Fibroblast of lung (primary cell): ENCODE measurements at places on chromosomes 6 and 20. TPM values are rescaled to one million over a fixed set of nuclear protein-coding genes. Genes with fewer than 3 reads are reported as not detected.

BANF2 gene
- not detected in 2 replicates for total RNA-seq

SIM1 gene
- total RNA-seq = not detected in 2 replicates

- peak; percentile 78 for DNase-seq
Measured at GRCh38 chr6:138944412-138944811, 43.6 kb downstream of the REPS1 start.

GRCh38 chr20:17936761-17937732, 31.5 kb downstream of the SNX5 start:
- DNase-seq = peak; percentile 93

FILIP1 gene
- 0.33 and 0.77 TPM in 2 replicates for total RNA-seq

GRCh38 chr20:36465109-36466080, 75.9 kb upstream of the MYL9 start:
- peak; percentile 89 for DNase-seq

DNA sequence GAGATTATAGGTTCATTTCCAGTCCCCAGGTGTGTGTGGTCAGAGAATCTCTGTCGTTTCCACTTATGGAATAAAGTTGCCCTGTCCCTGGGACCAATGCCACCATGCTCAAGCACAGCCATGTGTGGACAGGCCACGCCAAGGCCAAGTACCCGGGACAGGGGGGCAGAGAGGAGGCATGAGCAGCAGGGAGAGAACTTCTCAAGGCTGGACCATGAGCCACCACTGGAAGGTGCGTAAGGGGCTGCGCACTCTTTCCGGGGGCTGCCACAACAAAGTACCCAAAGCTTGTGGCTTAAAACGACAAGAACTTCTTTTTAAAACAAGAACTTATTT, 209.2 kb upstream of the KCNQ5 start:
- DNase-seq = no peak

DNA sequence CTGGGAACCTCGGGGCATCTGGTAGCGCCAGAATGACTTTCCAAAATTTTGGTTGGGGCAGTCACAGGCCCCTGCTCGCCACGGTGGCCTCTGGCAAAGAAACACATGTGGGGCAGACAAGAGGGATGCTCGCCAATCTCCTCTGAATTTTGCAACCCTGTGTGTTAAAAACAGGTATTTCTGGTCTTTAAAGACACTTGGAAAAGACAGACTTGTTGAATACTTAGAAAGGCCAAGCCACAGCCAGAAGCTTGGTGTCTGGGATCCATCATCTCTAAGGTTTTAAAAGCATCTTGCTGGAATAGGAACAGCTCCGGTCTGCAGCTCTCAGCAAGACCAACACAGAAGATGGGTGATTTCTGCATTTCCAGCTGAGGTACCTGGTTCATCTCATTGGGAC, 31.2 kb downstream of the HLA-E start:
- DNase-seq = no peak

WDR27 gene
- 13.1 and 23.3 TPM in 2 replicates for total RNA-seq

DNA sequence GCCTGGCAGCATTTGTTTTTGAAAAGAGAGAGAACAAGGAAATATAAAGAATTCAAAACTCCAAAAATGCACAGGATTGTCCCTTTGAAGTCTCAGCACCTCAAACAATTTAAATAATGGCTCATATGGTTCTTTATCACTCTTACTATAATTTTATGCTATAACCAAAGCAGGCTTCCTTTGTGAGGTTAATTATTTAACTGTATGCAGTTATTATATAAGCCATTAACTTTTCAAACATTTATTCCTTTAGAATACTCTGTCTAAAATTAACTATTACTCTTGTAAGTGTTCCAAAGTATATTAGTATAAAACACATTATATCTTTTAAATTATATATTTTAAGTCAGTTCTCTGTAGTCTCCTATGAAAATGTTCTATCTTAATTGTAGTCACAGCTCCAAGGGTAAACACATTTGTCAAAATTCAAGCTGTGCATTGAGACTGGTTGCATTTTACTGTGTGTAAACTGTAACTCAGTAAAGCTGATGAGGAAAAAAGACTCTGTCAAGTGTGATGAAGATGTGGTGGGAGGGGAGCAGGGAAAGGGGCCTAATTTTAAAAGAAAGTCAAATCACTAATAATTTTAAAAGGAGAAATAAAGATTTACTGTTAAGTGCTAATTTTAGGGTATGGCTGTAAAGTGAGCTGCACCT, 20.0 kb upstream of the PLAGL1 start:
- no peak for DNase-seq

RTF2 gene
- 86.3 and 100 TPM in 2 replicates for total RNA-seq

EBF4 gene
- total RNA-seq = 0.99 and 2.1 TPM in 2 replicates

SMLR1 gene
- total RNA-seq = not detected in 2 replicates

DNA sequence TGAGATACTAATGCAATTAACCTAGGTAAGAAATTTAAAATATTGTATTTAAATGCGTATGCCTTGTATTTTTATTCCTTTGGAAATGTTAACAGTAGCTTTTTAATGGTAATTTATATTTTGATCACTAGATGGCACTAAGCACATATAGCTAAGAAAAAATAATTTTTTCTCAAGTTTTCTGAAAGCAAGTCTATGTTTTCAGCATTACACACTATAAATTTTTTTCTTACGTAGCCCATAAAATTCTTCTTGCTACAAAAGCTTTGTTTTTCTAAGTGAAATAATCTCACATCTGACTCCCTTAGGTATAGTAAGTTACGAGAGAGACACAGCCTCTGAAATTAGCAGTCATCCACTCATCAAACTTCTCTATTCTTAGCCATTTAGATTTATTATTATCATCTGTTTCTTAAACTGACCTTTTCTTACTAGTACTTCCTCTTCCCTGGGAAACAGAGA, 35.7 kb downstream of the TSPYL4 start:
- peak; percentile 45 for DNase-seq

TSBP1 gene
- total RNA-seq = under 0.01 TPM in 1 of 2 replicates, not detected in the other

GRCh38 chr6:45595010-45595851, 217.5 kb upstream of the SUPT3H start:
- no peak for DNase-seq

PDYN gene
- total RNA-seq = not detected in 2 replicates

DNA sequence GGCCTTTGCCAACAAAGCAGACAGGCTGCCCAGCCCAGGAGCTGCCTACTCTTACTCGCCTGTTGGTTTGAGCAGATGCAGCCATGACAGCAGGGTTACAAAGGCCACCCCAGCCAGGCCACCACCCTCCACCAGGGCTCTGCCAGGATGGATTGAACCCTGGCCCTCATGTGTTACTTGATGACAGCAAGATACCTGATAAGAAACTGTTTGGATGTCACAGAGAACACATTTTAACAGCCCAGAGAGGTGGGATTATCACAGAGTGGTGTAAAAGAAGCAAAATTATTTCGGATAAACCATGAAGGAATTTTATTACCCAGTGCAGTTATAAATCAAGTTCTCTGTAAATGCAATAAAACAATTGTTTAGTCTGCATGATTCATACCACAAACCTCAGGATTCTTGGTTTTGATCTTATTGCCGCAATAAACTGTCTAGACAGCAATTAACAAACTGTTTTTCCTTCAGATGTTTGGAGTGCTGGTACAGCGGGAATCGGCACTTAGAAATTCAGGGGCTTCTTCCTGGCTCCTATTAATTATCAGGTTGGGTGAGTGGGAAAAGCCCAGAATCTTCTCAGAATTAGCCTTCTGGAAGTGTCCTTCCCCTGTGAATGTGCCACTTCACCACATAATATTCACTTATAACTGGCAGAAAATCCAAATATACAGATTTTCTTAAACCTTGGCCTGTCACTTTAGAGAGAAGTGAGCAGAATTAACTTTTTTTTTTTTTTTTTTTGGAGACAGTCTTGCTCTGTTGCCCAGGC, 58.0 kb upstream of the SALL4 start:
- DNase-seq = peak; percentile 55

DNA sequence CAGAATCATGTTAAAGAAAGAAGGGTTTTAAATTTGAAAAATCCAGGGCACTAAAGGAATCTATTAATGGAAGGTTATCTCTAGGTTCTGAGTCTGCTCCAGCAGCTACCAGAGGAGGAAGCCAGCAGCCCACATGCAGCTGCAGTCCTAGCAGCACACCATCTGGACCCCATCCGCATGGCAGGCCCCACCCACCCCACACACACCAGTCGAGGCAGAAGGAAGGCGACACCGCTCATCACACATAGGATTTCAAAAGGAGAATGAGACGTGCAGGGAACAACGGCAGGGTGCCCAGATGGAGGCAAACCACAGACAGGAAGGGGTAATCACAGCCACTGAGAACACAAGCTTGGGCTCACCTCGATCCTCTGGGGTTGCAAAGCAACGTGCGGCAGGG, 78.9 kb downstream of the GINS1 start:
- peak; percentile 22 for DNase-seq

GRCh38 chr20:11687546-11688292, 230.0 kb upstream of the BTBD3 start:
- DNase-seq = no peak

DNA sequence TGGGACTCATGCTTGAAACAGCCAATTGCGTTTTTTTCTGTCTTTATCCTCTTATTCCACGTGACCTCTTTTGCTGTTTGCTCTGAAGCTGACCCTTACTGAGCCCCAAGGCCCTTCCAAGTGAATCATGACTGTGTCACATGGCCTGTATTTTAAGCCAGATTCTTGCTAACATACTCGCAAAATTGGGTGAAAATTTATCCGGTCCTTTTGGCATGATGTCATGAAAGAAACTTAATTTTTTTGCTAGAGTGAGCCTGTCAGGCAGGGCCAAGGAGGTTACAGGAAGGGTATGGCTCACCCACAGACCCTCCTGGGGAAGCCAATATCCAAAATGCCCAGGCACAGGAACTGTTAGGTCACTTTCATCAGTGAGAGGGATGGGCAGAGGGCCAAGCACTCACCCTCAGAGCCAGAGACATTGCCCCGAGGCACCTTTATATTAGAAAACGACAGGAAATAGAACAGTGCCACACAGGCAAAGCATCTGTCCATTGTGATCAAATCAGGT, 296.7 kb downstream of the CDH26 start:
- peak; percentile 64 for DNase-seq

- no peak for DNase-seq
Measured at GRCh38 chr20:11063444-11063843, 389.6 kb upstream of the JAG1 start.

GRCh38 chr6:28277746-28278145, 3.6 kb upstream of the PGBD1 start:
- DNase-seq = peak; percentile 16

SIGLEC1 gene
- not detected in 2 replicates for total RNA-seq

DNA sequence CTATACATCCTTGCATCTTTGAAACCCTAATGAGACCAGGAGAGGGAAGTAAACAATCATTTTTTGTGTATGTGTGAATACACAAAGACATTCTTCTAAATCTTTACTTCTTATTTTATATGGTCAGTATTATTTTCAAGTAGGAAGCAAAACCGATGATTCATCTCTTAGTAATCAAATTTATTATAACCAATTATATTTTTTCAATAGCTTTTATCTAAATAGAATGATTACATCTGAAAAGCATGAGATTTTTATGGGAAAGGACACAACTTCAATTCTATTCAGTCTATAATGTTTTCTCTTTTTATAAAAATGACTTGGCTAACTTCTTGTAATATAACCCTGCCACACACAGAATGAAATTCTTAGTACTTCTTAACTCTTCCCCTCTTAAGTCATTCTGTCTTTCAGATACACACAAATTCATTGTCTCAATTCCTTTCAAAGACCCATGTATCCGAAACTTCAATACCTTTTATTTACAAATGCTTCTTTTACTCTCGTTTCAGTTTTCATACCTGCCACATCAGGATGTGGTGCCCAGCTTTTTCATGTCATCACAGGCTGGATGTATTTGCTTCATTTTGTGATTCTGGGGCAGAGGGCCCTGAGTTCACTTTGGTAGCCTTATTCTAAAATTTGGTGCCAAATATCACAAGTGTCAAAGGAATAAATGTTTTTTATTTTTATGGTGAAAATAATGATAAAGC, 227.0 kb downstream of the PHF3 start:
- peak; percentile 3 for DNase-seq

SLC17A3 gene
- total RNA-seq = not detected in 2 replicates

PBOV1 gene
- total RNA-seq = not detected in 2 replicates

GRCh38 chr6:24313251-24314141, 44.4 kb downstream of the DCDC2 start:
- peak; percentile 99 for DNase-seq
